ENCODE measurements at places on chromosomes 1 and 21.
A peak's percentile ranks its signal among the peaks of the same experiment; 100 is the strongest.

- DNase-seq = no peak
These were observed 82.8 kb downstream of the CD58 start for GRCh38 chr1:116488071-116488470.

DNA sequence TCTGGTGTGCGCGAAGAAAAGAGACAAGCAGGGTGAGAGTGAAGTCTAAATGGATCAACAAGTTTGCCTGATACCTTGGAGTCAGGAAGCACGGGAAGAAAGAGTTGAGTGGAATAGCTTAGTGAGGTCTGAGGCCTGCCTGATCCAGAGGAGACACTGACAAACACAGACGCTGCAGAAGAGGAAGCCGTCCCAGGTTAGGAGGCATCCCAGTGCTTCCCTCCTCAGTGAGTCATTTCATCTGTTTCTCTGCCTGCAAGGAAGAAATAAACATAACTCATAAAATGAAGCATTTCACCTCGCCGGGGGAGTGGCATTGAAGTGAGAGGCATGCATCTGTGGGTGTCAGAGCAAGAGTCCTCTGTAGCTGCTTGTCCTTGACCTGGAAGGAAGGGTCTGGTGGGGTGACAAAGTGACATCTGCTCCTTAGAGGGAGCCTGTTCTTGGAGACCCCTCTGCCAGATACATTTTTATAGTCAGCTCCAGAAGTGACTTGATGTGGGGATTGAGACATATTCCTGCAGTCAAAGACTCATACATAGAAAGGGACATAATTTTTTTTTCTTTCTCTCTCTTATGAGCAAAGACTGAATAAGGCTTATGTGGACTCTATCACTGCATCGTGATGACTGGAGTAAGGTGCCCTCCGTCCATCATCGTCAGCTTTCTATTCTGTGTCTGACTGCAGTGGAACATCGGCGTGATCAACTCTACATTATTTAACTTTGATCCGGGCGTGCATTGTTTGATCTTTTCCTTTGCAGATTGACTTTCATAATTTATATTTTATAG, 256.7 kb downstream of the KIF26B start:
- DNase-seq = no peak

- DNase-seq = no peak
These were observed 174.5 kb downstream of the PLPPR4 start for GRCh38 chr1:99438656-99439230.

GRCh38 chr1:228393811-228394570, 12.6 kb downstream of the TRIM11 start:
- DNase-seq = no peak

- DNase-seq = no peak
These were observed 68.1 kb downstream of the PHTF1 start for GRCh38 chr1:113691184-113691583.

- DNase-seq = no peak
These were observed 36.1 kb upstream of the SLC25A33 start for GRCh38 chr1:9503001-9503675.

DNA sequence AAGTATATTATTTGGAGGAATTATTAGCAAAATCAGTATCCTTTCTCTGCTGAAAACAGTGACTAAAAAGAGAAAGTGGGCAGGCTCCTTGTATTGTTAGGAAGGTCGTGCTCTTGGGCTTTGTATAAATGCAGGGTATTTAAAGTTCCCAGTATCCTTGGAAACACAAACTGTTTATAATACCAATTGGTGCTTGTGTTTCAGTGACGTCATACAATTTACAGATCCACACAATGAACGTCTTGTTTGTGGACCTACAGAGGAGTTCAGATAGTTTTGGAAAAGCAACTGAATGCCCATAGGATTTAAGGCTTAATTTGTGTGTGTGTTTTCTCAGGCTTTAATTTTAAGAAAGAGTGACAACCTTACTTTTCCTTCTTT, 168.2 kb downstream of the RASAL2 start:
- DNase-seq = no peak

GRCh38 chr21:28991861-28992525, 684 bp downstream of the LTN1 start:
- DNase-seq = no peak

GRCh38 chr1:244200596-244200995, 149.5 kb downstream of the ZBTB18 start:
- no peak for DNase-seq

DNA sequence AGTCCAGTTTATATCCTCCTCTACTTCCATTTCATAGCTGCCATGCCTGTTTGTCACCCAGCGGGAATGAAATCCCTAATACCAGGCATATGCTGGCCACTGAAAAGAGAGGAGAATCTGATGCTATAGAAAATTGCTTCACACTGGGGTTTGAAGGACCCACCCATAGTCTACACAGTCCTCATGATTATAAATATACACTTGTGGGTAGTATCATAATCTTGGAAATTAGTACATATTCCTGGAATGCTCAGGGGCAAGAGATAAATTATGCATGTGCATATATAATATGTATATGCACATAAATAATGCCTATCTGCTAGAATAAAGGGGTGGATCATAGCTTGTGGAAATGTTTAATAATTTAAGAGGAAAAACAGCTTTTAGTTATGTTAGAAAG, 105.8 kb downstream of the PRRX1 start:
- DNase-seq = no peak

GRCh38 chr1:147541672-147542568, 619 bp downstream of the BCL9 start:
- peak; percentile 14 for DNase-seq

DNA sequence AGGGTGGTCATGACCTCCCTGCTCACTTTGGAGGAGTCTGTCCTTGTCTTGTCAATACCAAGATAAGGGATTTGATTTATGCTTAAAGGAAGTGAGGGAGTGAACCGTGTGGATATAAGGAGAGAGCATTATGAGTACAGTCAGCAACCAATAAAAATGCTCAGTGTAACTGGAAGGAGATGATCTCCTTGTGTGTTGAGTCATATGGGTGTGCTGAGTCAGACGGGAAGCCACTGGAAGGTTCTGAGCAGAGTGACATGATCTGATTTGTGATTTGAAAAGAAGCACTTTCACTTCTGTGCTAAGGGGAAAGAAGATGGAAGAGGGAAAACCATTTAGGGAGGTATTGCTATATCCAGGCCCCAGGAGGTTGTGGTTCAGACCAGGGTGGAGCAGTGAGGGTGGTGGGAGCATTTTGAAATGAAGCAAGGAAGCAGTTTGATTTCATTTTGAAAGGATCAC, 2.5 kb upstream of the BCL10 start:
- no peak for DNase-seq

GRCh38 chr21:36548866-36549265, 68.9 kb upstream of the CLDN14 start:
- no peak for DNase-seq

DNA sequence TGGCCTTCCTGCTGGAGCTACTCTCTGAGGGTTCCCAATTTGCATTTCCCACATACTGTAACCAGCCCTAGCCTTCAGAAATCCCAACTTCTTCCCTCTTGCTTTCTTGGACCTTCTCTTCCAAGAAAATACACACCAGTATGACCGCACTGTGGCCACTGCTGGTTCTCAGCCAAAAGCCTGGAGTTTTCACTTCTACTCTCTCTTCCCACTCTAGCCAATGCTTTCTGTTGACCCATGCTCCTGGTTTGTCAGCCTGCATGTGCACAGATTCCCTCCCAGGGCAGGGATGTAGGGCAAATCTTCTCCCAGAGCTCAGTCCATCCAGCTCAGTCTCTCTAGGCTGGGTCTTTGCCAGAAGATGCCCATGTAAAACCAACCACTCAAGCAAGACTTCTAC, 664 bp downstream of the SLAMF1 start:
- DNase-seq = no peak

DNA sequence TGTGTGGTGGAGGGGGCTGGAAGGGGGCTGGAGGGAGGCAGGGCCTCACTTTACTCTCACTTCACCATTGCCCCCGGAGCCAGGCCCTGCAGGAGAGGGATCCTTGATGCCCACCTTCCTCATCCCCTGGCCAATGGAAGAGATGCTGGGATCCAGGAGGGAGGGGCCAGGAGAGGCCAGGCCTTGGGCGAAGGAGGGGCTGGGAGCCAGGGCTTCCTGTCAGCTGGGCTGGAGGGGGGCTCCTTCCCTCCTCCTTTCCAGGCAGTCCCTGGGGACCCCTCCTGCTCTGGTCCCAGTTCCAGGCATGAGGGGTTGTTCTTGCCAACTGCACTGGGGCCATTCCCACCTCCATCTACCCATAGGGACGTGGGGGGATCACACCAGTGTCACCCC, 5.7 kb downstream of the AHDC1 start:
- DNase-seq = no peak

- DNase-seq = no peak
These were observed 337.1 kb downstream of the HHIPL2 start for GRCh38 chr1:222210776-222211175.

- no peak for DNase-seq
These were observed 37.8 kb upstream of the CCSAP start for GRCh38 chr1:229380536-229381160.

DNA sequence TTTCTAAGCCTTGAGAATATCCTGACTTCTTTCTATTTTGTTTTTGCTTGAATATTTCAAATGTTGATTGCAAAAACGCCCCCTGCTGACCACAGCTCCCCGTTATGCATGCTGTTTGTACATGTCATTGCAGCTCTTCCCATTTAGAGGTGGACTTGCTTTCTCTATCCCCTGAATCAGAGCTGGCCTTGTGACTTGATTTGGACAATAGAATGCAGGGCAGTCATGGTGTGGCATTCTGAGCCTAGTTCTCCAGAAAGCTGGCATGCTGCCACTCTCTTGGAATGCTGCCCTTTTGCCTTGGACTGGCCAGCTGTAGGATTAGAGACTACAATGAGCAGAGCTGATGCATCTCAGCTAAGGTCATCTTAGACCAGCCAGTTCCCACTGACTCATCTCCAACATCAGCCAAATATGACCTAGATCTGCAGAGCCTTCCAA, 1561.5 kb downstream of the MRPL39 start:
- no peak for DNase-seq

DNA sequence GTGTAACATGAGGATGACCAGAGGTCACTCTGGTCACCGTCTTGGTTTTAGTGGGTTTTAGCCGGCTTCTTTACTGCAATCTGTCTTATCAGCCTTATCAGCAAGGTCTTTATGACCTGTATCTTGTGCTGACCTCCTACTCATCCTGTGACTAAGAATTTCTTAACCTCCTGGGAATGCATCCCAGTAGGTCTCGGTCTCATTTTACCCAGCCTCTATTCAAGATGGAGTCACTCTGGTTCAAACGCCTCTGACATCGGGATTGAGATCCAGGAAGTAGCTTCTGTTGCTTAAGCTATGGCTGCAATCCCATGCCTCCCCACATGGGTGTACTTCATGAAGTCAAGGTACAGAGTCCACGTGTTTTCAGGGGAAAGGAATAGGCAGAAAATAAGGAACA, 19.9 kb downstream of the FMN2 start:
- no peak for DNase-seq

DNA sequence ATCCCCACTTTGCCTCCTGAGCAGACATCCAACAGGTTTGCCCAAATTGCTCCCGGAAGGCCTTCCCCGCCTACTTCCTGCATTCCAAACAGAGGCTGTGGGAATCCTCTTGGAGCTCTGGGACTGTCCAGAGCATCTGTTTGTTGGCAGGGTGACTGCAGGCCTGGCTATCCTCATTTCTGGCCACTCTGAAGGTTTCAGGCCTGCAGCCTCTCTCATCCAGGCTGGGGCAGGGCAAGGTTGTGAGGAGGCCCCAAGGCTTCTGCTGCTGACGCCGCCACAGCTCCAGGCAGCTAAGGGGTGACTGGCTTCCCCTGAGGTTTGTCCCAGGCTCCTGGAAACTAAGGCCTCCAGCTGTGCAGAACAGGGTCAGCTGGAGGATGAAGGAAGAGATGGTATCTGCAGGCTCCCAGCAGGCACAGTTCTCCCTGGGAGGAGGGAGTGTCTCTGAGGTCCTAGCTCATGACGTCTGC, 11.3 kb downstream of the CDK18 start:
- DNase-seq = no peak

DNA sequence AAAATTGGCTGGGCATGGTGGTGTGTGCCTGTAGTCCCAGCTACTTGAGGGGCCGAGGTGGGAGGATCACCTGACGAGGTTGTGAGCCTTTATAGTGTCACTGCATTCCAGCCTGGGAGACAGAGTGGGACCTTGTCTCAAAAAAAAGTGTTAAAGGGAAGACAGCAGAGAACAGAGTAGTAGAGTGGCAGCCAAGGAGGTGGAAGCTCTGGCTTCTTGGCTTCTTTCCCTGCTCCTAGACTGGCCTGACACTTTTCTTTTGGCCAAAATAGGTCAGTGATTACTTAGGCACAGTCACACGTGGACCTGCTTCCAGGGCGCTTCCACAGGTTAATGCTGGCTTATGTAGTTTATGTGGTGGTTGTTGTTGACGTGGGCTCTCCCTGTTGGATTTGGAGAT, 3.2 kb downstream of the DIP2A start:
- no peak for DNase-seq

- no peak for DNase-seq
These were observed 17.7 kb upstream of the ZSCAN20 start for GRCh38 chr1:33454646-33455282.

- DNase-seq = no peak
These were observed 74.3 kb downstream of the DDR2 start for GRCh38 chr1:162706606-162707005.

DNA sequence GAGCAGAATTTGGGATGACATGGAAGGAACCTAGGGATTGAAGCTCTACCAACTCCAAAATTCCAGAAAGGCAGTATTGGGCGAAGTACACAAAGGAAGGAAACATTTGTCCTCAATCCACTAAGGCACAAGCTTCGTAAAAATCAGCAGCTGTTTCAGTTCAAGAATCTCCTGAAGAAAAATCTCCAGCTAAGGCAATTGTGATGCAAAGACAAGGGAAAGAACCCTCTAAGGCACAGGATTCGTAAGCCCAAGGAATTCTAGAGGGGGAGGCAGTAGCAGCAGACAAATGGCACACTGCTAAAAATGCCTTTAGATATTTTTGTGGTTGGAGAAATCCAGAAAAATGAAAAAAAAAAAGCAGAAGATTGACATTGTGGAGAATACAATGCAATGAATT, 64.5 kb upstream of the PLPPR5 start:
- DNase-seq = no peak

- no peak for DNase-seq
These were observed 9.2 kb upstream of the NBPF11 start for GRCh38 chr1:148161053-148161901.

GRCh38 chr1:201889090-201889968, 631 bp downstream of the SHISA4 start:
- no peak for DNase-seq

GRCh38 chr1:240244968-240245628, 153.4 kb downstream of the FMN2 start:
- no peak for DNase-seq
